NCI-H1436 treated with DMSO at 0.1 percent for 48 hours (cell line): ENCODE measurements at places on chromosomes 5 and 9.

GRCh38 chr5:169551146-169551545 is 32.4 kb upstream of the SPDL1 start:
- DNase-seq: no peak

- DNase-seq: no peak
Measured at GRCh38 chr5:117010574-117010973, 436.0 kb upstream of the SEMA6A start.

- no peak for DNase-seq
Measured at GRCh38 chr5:140118302-140118936, 4.5 kb downstream of the PURA start.

DNA sequence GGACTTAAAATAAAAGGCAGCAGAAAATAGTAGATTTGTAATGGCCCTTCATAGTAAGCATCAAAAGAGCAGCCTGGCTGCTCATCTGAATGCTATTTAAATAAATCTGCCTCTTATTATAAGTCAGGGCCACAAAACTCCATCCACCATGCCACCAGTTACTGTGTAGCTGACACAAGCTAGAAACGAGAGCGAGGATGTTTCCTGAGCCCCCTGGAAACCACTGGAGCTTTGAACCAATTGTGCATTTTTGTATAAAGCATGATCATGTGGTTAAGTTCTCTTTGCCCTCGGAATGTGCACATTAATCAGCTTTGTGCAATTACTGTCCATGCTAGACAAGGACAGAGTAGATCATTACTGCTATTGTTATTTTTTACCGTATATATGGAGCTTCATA is 17.4 kb downstream of the SLC24A2 start:
- no peak for DNase-seq

DNA sequence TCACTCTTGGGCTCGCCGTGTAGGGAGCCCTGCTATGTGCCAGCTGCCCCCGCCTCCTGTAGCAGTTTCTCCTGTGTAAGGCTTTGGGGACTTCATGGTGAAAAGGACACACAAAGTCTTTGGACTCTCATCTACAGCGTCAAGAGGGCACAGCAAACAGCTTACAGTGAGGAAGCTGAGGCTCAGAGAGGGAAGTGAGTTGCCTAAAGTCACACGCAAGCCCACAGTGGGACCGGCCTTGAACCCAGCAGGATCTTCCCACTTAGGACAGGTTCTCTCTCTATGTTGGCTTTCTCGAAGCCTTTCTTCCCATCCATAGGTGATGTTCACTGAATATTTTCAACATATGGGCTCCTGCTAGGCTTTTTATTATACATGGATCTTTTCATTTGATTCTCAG is 9.8 kb upstream of the PRRX2 start:
- DNase-seq: no peak

- no peak for DNase-seq
Measured at GRCh38 chr9:26261503-26262330, 583.5 kb upstream of the TUSC1 start.

DNA sequence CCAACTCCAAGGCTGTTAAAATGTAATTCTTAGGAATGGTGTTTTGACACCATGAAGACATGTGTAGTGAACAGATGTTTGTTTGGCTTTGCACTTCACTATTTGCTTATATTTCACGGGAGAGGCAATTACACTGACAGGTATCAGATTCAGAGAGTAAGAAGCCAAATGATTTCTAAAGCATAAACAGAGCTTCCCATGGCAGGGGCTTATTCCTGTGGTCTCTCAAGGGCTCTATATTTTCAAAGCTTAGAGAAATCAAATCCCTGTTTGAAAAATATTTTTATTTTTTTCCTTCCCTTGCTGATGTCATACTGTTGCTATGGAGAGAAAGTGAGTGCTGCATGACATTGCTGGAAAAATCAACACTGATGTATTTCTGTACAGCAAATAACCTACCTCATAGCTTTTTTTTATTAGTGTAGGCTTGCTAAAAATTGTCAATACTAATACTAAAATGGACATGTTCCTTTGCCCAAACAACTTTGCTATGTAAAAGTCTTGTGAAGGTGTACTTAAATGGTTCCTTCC is 161.4 kb downstream of the GIN1 start:
- no peak for DNase-seq
